Spinal cord (tissue), 10 donors: ENCODE measurements at places on chromosomes 4 and X. TPM values are rescaled to one million over a fixed set of nuclear protein-coding genes. Genes with fewer than 3 reads are reported as not detected.

GRCh38 chr4:145773581-145774234 is 93.8 kb downstream of the C4orf51 start:
- H3K27ac ChIP-seq, result no peak overlapping the region
- no peaks in the 10 kb centered on the region for H3K4me1 ChIP-seq
- H3K27me3 ChIP-seq, result no peaks in the 10 kb centered on the region
- H3K36me3 ChIP-seq, result peaks cover 18% of the 10 kb centered on the region
- H3K4me3 ChIP-seq, result no peak overlapping the region

- no peaks in the 10 kb centered on the region for H3K27me3 ChIP-seq
- H3K36me3 ChIP-seq, result no peaks in the 10 kb centered on the region
- H3K4me1 ChIP-seq, result no peaks in the 10 kb centered on the region
- DNase-seq, result no peak
These were observed 238.1 kb upstream of the GPC4 start for GRCh38 chrX:133653358-133653757.

- no peak overlapping the region for H3K4me3 ChIP-seq
- no peak overlapping the region for H3K27ac ChIP-seq
- no peak for DNase-seq
- H3K27me3 ChIP-seq, result no peaks in the 10 kb centered on the region
- peaks cover 4% of the 10 kb centered on the region for H3K4me1 ChIP-seq
- H3K36me3 ChIP-seq, result peaks cover 5% of the 10 kb centered on the region
These were observed 44.7 kb downstream of the SETD7 start for GRCh38 chr4:139511320-139511719.

GRCh38 chr4:153546280-153546679 is 80.1 kb downstream of the TMEM131L start:
- H3K36me3 ChIP-seq, result no peaks in the 10 kb centered on the region
- no peak overlapping the region for H3K27ac ChIP-seq
- H3K4me3 ChIP-seq, result no peak overlapping the region

GRCh38 chrX:123601437-123601836 is 131.4 kb downstream of the THOC2 start:
- no peaks in the 10 kb centered on the region for H3K4me1 ChIP-seq
- no peak overlapping the region for H3K4me3 ChIP-seq
- H3K27ac ChIP-seq, result no peak overlapping the region
- no peak for DNase-seq
- peaks cover 3% of the 10 kb centered on the region for H3K36me3 ChIP-seq

DNA sequence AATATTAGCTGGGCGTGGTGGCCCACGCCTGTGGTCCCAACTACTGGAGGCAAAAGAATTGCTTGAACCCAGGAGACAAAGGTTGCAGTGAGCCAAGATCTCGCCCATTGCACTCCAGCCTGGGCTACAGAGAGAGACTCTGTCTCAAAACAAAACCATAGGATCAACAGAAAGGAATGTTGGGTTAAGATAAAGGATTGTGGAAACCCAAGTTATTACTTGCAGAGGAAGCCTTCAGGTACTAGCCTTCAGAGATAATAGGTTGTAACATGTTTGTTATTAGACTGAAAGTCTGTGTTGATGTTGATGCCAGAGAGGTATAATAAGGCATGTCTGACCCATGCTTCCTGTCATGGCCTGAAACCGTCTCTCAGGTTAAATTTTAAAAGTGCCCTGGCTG is 16.9 kb downstream of the SSX5 start:
- no peak for DNase-seq
- H3K36me3 ChIP-seq, result no peaks in the 10 kb centered on the region
- no peaks in the 10 kb centered on the region for H3K27me3 ChIP-seq
- H3K4me1 ChIP-seq, result no peaks in the 10 kb centered on the region

- H3K27me3 ChIP-seq, result no peaks in the 10 kb centered on the region
- DNase-seq, result no peak
These were observed 3.2 kb downstream of the TMEM165 start for GRCh38 chr4:55398966-55399365.

DNA sequence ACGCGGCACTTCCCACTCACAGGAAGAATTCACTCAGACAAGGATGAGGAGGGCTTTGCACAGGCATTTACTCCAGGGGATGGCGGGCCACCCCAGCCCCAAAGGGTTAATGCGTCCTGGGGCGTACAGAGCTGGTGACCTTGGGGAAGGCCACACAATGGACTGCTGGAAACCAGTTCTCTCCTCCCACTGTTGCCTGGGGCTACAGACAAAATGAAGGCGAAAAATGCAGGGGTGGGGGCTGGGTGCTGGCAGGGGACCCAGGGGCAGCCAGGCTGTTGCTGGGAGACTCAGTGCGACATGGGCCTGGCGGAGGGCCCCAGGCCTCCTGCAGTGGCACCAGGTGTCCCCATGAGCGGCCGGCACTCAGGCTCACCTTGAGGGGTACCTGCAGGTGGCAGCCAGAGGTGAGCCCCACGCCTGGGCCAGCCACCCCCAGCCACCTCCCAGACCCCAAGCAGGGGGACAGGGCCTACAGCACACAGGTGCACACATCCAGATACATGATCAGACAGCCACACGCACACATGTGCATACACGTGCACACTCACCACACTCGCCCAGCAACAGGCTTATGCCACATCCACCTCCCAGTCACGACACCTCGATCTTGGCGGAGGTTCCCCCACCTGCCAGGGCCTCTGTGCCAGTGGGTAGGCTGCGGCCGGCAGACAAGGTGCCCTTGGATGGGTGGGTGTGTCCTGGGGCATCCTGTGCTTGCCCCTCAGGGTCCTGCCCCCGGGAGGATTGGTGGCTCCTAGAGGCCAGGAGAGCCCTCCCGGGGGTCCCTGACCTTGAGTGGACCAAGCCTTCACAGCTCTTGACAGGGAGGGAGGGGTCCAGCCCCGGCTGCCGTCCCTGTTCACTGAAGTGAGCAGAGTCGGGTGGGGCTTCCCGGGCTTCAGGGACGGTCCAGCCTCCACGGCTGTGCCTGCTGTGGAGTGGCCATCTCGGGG is 13.1 kb downstream of the NAT8L start:
- peaks cover 75% of the 10 kb centered on the region for H3K4me1 ChIP-seq
- no peaks in the 10 kb centered on the region for H3K27me3 ChIP-seq
- peak; percentile 90 for DNase-seq
- no peak overlapping the region for H3K4me3 ChIP-seq
- H3K36me3 ChIP-seq, result peaks cover 58% of the 10 kb centered on the region

DNA sequence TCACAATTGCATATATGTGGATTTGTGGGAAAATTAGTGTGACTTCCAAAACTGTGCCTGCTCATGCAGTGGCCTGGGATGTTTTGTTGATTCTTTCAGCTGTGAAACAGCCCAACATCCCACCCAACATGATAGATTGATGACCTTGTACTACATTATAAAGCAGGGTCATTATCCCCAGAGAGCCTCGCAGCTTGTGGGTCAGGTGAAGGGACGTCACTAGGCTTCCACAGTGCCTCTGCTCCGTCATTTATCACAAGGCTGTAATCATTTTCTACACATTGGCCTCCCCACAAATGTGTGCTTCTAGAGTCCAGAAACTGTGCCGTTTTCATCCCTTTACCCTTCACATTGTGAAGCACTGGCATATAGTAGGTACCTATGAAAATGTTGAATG is 31.6 kb downstream of the ALPK1 start:
- H3K4me1 ChIP-seq, result peaks cover 3% of the 10 kb centered on the region
- no peak overlapping the region for H3K27ac ChIP-seq
- peaks cover 23% of the 10 kb centered on the region for H3K27me3 ChIP-seq
- H3K4me3 ChIP-seq, result no peak overlapping the region
- no peaks in the 10 kb centered on the region for H3K36me3 ChIP-seq
- DNase-seq, result no peak

DNA sequence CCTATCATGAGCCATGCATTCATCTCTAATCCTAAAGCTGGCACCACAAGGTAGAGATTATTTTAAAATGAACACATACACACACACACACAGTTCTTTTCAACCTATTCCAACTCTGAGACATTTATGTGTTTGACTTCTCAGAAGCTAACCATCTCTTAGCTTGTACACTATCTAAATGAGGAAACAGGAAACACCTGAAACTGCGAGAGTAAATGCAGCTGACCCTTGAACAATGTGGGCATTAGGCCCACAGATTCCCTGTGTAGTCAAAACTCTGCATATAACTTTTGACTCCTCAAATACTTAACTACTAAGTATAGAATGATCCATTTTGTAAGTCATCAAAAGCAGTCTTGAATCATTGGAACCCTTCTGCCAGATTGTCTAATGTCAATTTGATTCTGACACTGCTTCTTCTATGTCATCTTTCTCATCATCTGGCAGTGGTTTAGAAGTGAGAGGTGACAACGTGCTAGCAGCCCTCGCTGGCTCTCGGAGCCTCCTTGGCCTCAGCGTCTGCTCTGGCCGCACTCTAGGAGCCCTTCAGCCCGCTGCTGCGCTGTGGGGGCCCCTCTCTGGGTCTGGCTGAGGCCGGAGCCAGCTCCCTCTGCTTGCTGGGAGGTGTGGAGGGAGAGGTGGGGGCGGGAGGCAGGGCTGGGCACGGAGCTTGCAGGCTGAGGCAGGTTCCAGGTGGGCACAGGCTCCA is 21.4 kb upstream of the IL15 start:
- no peak for DNase-seq
- no peak overlapping the region for H3K4me3 ChIP-seq
- H3K36me3 ChIP-seq, result no peaks in the 10 kb centered on the region
- H3K4me1 ChIP-seq, result no peaks in the 10 kb centered on the region
- H3K27ac ChIP-seq, result no peak overlapping the region
- H3K27me3 ChIP-seq, result no peaks in the 10 kb centered on the region

The RHOXF1 gene
- polyA plus RNA-seq, result 5.2 TPM
